ENCODE measurements at places on chromosomes 16 and 17. TPM values are rescaled to one million over a fixed set of nuclear protein-coding genes. Genes with fewer than 3 reads are reported as not detected.

The NOTUM gene
- total RNA-seq, result 0.90 TPM

- peak; percentile 60 for DNase-seq
These were observed 224.3 kb downstream of the MSI2 start for GRCh38 chr17:57480438-57481196.

DNA sequence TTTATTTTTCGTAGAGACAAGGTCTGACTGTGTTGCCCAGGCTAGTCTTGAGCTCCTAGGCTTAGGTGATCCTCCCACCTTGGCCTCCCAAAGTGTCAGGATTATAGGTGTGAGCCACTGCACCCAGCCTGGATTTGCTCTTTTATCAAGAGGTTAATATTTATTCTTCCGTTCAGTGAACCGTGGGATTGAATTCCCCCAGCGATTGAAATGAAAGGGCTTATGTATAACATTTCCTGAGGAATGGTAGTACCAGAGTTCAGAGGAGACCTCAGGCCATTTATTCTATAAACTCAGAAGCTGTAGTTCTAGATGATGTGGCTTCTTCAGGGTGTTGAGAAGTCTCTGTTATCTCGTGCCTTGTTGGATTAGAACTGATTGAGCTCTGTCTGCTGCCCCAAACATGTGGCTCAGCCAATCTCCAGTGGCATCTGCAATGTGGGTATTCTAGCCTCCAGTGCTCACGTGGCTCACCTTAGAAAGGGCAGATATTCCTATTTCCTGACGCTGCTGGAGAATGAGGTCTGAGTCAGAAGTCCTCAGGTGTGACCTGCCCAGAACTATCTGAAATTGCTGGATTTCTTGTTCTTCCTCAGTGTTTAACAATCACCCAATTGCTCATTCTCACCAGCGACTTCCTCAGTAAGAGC lies 22.5 kb downstream of the HMOX2 start:
- DNase-seq, result no peak

The RIPOR1 gene
- total RNA-seq, result 24.4 TPM

- peak; percentile 35 for DNase-seq
These were observed 29.6 kb downstream of the XPO6 start for GRCh38 chr16:28182183-28182582.

DNA sequence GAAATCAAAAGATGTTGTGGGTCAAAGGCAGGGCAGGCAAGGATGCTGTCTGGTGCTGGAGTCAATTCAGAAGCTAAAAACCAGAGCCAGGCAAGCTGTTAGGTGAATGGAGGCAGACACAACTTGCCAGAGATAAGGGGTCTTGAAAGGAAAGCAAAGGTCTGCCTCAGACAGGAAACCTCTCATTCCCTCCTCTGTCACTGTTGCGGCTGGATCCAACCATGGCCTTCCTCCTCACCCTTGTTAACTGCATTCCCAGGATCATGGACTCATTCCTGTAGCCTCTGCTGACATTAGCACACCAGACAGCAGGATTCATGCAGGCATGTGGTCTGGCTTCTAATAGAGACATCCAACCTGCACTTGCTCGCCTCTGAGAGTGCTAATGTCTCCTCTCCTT lies 186.7 kb upstream of the HS3ST3A1 start:
- DNase-seq, result no peak

DNA sequence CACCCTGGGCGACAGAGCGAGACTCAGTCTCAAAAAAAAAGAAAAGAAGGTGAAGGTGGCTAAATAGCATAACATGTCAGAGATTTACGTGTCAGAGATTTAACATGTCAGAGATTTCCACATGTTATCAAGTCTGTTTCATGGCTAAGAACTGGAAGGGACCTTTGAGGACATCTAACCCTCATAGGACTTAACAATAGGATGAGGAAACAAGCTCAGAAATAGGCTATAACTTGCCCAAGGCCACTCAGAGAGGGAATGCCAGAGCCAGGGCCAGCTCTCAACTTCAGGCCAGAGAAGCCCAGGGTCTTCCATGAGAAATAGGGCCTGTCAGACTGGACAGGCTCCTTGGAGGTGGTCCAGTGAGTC lies 26.8 kb upstream of the ZNF629 start:
- no peak for DNase-seq

- DNase-seq, result no peak
These were observed 36.4 kb upstream of the CORO6 start for GRCh38 chr17:29659155-29659554.

DNA sequence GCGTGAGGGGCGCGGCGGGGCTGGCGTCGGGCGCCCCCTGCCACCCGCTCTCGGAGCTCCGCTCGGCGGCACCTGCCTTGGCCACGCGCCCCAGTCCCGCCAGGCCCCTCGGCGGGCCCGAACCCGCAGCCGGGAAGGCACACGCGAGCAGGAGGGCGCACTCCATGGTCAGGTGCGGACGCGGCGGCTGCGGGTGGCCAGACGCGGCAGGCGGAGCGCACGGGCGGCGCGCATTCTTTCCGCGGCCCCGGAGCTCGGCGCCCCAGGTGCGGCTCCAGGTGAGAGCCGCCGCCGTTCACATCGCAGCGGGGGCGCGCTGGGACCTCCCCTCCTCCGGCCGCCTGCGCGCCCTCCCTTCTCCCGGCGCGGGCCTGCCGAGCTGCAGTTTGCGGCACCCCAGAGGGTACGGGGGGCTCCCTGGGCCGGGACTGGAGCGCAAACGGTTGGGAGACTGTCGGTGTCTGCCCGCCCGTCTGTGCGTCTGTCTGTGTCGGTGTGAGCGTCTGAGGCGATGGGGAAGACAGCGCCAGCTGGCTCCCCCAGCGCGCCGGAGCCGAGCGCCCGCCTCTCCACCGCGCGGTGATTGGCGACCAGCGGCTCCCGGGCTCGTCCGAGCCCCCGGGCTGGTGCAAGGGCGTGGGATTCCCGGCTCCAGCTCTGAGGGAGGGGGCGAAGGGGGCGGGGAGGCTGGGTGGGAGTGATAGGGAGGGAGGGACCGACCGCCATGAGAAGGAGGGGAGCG lies at the start of gene ADAMTS18:
TSS of gene ADAMTS18 (minus strand) at position 505 of the 742 bp plus-strand sequence. CDS start at position 166, 339 bp downstream.
- DNase-seq, result no peak

The SEZ6L2 gene
- 15.2 TPM for total RNA-seq

DNA sequence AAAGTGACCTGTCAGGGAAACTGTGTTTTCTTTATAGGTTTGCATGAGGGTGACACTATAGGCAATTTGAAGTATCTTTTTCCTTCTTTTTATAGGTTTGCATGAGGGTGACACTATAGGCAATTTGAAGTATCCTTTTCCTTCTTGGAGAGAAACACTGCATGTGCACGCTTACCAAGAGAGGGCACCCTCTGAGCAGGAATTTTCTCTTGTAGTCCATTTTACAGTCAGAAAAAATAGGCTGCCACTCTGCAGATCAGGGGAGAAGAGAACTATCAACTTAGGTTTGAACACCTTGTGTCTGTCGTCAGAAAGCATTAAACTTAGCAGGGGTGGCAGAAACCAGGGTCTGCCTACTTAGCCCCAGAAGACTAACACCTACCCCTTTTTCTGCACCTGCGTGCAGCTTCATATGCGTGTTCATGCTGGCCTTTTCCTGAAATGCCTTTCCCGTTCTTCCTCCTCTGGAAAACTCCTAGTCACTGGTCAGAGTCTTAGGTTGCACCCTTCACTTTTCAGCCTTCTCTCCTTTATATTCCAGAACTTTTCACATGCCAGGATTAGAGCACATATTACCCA lies 16.4 kb upstream of the SMIM36 start:
- DNase-seq, result peak; percentile 41

GRCh38 chr17:2631211-2631610 lies 37.8 kb downstream of the PAFAH1B1 start:
- no peak for DNase-seq

DNA sequence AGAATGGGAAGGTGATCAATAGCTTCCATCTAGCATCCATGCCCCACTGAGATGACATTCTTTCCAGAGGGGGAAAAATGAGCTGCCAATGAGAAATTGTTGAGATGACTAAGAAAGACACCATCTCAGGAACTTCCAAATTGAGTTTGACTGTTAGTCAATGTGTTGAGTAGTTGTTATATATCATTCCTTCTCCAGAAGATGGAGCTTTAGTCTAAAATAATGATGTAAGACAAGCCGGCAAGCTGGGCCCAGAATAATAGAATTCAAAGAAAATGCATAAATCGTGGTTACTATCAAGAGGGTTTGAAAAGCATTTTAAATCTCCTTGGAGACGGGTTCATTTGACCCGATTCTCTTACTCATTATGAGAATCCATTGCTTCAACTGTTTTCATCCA lies 71.0 kb upstream of the ATF7IP2 start:
- peak; percentile 8 for DNase-seq

The FNDC8 gene
- total RNA-seq, result not detected

DNA sequence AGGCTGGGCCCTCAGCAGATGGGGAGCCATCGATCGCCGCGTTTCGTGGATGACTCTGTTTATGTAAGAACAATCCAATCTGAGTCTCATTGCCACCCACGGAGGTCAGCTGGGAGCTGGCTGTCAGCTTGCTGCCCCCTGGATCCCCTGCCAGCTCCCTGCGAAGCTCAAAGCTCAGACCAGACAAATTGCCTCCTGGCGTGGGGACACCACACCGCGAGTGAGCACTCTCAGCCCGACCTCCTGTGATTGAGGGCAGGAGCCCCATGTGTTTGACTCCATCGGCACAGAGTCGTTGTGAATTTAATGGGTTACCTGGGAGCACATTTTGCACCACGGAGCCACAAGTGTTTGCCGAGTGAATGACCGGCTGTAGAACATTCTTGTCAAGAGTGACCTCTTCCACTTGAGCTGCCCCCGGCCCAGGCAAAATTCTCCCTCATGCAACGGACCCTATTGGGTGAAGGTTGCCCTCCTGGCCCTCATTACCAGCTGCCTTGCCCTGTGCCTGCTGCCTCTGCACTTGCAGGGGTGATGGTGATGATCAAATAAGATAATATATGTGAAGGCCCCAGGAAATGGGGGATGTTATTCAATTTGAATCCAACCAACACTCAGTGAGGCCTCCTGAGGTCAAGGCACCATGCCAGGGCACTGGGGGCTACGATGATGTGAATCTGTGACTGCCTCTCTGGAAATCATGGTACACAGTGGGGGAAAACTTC lies 7.6 kb upstream of the GFAP start:
- no peak for DNase-seq

The CHRNE gene
- 0.19 TPM for total RNA-seq

- DNase-seq, result peak; percentile 84
These were observed 13.3 kb downstream of the CAVIN1 start for GRCh38 chr17:42409523-42410318.

DNA sequence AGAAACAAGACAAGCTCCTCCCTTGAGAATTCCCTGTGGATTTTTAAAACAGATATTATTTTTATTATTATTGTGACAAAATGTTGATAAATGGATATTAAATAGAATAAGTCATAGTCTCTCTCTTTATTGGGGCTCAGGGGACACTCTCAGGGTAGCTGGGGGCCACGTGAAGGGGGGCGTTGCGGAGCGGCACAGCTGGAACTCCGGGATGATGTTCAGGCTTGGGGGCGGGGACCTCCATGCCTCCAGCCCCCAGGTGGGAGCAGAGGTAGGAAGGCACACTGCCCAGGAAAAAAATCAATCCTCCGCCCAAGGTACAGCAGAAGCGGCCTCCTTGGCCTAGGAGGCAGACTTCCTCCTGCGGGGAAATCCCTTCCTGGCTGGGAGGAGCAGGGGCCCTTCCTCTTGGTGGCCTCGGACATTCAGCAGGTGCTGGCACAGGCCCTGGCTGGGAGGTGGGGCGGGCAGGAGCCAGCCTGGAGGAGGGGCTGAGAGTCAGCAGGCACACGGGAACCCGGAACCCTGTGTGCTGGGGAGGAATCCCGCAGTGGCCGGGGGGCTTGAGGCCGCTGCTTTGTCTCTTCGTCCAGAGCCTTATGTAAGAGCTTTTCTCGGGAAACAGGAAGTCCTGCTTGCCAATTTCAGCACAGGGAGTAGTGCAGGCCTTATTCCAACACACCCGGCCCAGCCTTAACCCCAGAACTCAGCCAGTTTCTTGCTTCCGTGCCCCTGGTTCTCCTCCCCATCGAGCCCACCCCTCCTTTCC lies 591 bp upstream of the TNFSF13 start:
- DNase-seq, result no peak

GRCh38 chr17:50893183-50893993 lies 27.2 kb upstream of the TOB1 start:
- no peak for DNase-seq

- DNase-seq, result no peak
These were observed 50.2 kb downstream of the SMG6 start for GRCh38 chr17:2253362-2253761.

The SLC5A11 gene
- not detected for total RNA-seq

- DNase-seq, result no peak
These were observed 4.6 kb upstream of the SPATA32 start for GRCh38 chr17:45266372-45266926.

DNA sequence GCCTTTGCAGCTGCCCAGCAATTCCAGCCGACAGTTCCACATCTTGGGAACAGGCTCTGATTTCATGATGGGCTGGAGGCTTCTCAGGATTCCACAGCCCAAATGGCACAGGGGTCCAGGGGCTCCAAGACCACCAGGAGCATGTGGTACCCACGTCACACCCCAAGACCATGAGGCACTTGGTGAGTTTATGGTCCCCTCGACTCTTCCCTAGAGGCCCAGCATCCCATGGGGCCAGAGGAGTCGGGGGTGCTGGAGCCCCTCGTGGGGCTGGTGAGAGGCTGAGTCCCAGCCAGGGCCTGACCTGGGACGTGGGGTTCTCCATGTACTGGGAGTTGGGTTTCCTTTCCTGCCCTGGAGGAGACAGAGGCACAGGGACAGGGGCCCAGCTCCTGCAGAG lies 10.1 kb upstream of the KRTAP17-1 start:
- no peak for DNase-seq

DNA sequence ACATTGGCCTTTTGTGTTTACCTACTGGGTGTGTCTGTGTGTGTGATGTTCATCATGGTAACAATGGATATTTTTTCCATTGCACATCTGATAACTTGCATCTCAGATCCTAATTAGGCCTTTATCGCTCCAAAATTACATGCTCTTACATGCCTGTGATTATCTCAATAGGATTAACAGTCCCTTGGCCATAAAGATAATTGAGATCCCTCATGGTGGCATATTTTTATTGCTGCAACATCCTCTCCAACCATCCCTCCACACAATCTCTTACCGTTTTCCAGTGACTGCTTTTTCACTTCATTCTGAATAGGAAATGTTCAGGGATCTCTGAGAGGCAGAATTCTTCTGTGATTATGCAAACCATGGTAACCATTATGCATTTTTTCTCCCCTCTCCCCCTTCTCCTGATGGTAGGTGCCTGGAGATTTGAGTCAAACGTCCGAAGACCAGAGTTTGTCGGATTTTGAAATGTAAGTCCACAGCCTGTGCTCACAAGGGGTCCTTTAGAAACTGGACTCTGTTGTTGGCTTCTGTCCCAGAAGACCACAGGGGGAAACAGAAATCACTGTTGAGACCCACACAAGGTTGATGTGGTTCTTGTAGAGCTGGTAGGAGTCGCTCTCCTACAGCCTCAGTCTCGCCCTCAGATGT lies 405.5 kb downstream of the CPPED1 start:
- no peak for DNase-seq

The SLC16A3 gene
- total RNA-seq, result 711 TPM
